ENCODE measurements at places on chromosomes 5 and 9.

DNA sequence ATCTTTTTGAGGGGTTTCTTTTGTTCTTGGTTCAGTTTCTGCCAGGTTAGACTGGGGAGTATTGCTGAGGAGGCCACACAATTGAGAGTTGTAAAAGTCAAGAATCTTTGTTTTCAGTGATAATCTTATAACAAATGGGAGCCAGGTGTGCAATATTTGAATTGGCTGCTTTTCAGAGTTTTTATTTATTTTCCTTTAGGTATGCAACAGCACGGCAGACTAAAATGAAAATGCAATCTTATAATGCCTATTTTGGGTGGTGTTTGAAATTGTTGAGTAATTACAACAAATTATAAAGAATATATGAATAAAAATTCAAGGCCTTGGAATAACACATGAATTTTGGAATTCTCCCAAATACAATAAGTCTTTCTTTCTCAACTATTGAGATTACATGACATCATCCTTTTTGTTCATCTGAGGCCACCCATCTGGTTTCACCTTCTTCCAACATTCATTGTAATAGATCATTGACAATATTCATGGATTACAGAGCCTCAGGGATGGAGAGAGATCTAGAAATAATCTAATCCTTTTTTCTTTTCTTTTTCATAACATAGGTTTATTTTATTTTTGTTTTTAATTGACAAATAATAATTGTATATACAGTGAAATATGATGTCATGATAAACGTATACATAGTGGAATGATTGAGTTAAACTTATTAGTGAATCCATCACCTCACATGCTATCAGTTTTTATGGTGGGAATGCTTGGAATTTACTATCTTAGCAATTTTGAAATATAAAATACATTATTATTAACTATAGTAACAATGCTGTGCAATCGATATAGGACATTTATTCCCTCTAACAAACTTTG is 1061.0 kb downstream of the NR2F1-AS1 start:
- DNase-seq: no peak

DNA sequence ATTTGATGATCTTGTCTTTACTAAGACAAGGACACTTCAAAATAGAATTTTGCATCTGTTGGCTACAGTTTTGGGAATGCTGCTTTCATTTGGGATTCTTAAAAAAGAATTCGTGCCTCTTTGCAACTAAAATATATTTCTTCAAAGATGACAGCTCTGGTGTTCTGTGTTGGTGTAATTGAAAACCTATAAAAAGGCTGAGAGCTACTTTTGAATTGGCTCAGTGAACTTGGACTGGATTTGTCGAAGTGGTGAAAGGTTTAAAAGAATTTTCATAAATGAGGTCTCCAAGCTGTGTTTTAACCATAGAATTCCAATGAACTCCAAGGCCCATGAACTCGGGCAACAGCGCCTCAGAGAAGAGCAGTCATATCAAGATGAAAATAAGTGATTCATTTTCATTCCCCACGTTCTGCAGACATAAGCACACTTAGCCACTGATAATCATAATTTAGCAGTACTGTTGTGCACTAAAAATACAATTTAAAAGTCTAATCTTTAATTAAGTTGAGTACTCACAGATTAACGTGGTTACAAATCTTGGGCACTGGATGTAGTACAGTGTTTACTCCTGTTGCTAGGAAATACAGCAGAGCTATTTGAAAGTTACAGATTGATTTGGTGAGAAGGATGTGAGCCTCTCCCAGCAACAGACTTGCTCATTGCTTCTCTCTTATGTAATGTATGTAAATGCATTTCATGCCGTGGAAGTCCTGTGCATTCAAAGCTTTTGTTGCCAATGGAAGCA is 10.9 kb downstream of the SNCAIP start:
- no peak for DNase-seq

GRCh38 chr5:133702791-133703770 is 90.7 kb upstream of the FSTL4 start:
- DNase-seq: no peak

DNA sequence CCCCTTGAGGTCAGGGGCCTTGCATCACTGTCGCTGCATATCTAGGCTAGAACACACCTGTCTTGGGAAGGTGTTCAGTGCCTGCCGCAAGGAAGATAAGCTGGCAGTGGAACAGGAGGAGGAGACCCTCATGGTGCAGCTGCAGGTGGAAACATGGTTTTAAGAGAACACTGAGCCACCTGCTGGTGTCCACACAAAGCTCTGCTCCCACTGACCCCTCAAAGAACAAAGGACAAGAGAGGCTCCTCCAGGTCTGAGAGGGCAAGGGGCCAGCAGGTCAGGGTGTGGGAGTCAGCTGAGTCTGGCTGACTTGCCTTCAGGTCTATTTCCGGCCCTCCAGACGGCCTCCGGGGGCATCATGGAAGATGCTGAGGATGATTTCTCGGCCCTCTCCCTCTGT is 210.1 kb upstream of the TBCA start:
- DNase-seq: no peak
